ENCODE measurements at places on chromosomes 3 and 15.

- no peak for DNase-seq
Measured at GRCh38 chr15:60126200-60126599, 122.1 kb downstream of the FOXB1 start.

GRCh38 chr3:64901522-64901885 lies 213.7 kb upstream of the ADAMTS9 start:
- DNase-seq, result no peak

- no peak for DNase-seq
Measured at GRCh38 chr15:33968224-33968623, at the start of gene CHRM5. CHRM5 (plus strand) TSS chr15:33968497; CDS start chr15:34062718, 94,221 bp downstream.

- no peak for DNase-seq
Measured at GRCh38 chr3:124619887-124620599, 110.2 kb upstream of the UMPS start.

DNA sequence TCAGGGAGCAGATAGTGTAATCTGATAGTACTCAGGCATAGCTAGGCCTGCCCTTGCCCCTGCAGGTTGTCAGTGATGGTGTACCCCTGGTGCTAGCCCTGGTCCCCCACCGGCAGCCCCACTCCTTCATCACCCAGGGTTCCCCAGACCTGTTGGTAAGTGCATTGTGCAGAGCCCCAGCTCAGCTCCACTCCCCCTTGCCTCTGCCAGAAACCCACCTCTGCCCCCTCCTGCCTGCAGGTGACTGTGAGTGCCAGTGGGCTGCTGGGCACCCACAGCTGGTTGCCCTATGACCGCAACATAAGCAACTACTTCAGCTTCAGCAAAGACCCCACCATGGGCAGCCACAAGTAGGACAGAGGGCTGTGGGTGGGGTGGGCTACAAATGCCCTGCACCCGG lies 27.5 kb downstream of the NBEAL2 start:
- no peak for DNase-seq

GRCh38 chr15:62809115-62809967 lies 233.2 kb upstream of the TPM1 start:
- DNase-seq, result no peak

- DNase-seq, result no peak
Measured at GRCh38 chr15:67862750-67863441, 23.1 kb upstream of the RNU6-1 start.

- DNase-seq, result no peak
Measured at GRCh38 chr3:61574854-61575253, 13.5 kb downstream of the PTPRG start.

DNA sequence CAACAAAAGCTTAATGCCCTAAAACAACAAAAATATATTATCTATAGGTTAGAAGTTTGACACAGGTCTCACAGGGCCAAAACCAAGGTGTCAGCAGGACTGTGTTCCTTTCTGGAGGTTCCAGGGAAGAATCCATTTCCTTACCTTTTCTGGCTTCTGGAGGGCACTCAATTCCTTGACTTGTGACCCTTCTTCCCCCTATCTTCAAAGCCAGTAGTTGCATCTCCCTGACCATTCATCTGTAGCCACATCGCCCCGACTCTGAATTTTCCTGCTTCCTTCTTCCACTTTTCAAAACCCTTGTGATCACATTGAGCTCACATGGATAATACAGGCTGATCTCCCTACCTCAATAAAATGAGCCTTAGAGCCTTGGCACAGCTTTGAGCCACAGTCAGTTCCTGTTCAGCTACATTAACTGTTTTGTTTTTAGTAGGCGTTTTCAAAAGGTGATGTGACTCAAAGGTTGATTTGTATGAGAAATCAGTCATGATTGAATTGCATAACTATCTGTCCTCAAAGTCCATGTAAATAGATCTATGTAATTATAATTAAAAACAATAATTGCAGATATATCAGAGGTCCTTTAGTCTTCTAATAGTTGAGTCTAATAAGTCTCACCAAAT lies 12.4 kb downstream of the PFN2 start:
- no peak for DNase-seq

DNA sequence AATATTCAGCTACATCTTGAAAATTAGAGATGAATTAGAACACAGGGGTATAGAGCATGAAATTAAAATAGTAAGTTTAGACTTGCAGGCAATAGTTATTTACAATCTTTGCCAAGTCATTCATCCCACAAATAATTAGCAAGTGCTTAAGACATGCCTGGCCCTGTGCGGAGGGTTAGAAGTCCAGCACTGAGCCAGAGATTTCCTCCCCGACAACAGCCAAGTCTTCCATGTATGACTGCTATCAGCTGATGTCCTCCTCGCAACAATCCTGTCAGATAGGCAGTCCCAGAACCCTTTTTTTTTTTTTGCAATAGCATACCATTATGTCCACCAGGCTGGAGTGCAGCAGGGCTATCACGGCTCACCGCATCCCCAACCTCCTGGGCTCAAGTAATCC lies 14.6 kb downstream of the SIN3A start:
- DNase-seq, result no peak

GRCh38 chr15:60682615-60683014 lies 203.7 kb upstream of the ICE2 start:
- DNase-seq, result no peak

GRCh38 chr3:100029052-100029451 lies 85.2 kb downstream of the FILIP1L start:
- DNase-seq, result no peak

- no peak for DNase-seq
Measured at GRCh38 chr15:86373147-86373546, 293.5 kb downstream of the AGBL1 start.

- DNase-seq, result no peak
Measured at GRCh38 chr3:150286390-150287147, 121.5 kb upstream of the TSC22D2 start.

DNA sequence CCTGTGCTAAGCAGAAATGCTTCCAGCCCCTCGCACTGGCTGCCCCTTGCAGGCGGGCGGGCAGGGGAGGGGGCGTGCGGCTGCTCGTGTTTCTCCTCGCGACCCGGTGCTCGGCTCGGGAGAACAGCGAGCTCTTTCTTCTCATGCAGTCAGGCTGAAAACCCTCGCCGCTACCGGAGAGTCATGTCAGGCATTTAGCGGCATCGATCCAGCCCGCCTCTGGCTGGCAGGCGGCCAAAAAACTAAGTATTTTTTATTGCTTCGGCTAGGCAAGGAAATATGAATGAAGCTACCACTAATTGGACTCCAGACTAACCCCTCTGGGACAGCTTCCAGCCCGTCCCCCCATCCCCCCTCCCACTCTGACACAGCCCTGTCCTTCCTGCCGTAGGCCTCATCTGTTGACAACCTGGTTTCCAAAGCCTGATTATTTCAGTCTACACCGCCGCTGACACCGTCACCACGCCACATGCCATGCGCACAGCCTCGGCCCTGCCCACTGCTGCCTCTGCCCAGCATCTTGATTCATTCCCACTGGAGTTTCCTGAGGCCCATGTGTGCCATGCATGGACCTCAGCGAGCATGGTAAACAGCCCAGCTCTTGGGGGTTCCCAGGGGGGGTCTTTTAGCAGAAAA lies 35.3 kb downstream of the TLE3 start:
- no peak for DNase-seq

DNA sequence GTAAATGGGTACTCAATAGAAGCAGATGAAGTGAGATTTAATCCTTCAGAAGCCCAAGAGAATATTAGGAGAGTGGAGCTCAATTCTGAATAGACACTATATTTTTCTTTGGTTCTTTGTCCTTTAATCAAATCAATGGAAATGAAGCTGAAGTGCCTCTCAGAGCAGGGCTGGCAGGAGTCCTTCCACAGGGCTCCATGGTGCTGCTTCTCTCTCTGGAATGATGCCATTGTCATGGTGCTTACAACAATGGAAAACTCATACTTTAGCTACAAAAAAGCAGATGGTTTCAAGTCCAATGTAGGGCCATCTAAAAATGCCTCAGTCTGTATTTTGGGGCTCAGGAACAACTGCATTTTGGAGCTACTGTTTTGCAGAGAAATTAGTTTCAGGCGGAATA lies 125.1 kb downstream of the SNRK start:
- no peak for DNase-seq

- DNase-seq, result no peak
Measured at GRCh38 chr15:40342416-40343320, 1.9 kb upstream of the CCDC9B start.

DNA sequence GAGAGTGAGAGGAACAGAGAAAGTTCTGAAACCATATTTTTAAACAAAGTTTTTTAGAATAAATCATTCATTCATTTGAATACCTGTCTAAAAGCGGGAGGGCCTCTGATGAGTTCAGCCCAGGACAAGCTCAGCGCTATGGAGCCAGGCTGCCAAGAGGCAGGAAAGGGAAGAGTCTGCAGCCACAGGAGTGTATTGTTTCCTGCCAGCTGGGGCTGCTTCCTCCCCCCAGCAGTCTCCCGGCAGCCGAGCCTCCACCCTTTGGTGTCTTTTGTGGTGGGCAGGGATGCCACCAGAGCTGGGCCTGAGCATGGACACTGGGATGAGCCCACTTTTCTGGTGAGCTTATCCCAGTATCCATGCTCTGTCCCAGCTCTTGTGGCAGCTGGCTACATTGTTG lies 199.5 kb upstream of the TPRG1 start:
- DNase-seq, result no peak

DNA sequence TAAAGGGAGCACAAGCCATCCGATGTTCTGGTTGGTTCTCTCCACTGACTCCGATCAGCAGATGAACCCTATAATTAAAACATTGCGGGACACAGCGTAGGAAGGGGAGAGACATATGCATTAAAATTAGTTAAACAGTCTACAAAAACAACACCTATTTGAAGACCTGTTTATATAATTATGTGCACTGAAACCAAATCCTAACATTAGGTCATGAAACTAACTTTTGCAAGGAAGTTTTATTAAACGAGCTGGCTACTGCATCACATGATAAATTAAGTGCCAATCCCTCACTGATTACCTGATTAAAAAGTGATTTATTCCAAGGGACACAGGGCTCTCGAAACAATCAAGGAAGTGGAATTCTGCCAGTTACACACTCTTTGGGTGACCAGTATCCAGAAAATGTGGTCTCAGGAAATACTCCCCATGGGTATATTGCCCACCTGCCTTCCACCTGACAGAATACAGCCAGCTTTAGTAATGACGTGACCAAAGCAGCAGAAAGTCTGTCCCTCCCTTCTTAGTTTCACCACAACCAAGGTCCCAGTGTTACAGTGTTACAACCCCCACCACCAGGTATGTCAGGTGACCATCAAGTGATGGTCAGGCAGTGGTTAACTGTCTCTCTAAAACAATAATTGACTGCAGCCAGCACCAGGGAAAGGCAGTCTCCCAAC lies 69.5 kb downstream of the HERC1 start:
- DNase-seq, result no peak

DNA sequence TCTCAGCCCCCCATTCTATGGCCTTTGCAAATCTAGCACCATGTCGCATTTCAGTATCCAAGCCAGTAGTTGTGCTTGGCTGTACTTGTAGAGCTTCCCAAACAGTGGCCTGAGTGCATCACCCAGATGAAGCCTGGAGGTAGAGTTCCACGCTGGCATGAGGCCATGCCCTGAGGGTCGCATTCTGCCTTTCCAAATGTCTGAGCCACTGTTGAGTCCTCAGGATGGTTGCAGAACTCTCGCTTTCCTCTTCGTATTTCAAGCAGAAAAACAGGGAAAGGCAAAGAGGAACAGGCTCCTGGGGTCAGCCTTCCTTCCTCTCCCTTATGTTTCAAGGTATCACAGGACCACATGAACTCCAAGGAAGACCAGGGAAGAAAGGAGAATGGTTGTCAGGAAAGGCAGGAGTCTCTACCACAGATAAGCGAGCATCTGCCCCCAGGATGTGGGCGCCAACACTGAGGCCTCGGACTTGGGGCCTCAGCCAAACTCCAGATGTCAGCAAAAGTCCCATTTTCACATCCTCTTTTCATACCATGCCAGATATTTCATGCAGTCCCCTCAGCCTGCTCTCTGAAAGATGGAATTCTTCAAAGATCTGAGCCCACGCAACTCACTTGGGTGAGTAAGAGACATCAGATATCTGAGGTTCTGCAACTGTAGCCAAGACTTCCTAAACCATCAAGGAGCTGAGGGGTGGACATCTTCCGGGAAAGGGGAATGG lies 19.4 kb upstream of the PRR20G start:
- DNase-seq, result no peak

- no peak for DNase-seq
Measured at GRCh38 chr15:72203507-72203837, 5.9 kb upstream of the GRAMD2A start.

DNA sequence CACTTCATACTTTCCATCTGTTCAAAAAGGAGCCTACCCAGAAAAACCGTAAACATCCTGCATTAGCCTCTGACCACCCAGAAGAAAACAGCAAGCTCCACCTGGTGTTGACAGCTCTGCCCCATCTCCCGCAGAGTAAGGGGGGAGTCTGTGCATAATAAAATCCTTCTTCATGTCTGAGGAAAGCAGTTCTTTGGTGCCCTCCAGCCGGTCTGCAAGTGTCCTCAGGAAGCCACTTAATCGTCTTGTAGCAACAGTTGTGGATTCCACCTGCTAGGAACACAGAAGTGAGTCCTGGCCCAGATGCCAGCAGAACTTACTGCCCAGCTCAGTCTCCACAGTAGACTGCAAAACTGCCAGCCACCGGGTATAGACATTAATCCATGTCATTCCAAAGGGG lies 22.5 kb downstream of the RIOX2 start:
- no peak for DNase-seq

DNA sequence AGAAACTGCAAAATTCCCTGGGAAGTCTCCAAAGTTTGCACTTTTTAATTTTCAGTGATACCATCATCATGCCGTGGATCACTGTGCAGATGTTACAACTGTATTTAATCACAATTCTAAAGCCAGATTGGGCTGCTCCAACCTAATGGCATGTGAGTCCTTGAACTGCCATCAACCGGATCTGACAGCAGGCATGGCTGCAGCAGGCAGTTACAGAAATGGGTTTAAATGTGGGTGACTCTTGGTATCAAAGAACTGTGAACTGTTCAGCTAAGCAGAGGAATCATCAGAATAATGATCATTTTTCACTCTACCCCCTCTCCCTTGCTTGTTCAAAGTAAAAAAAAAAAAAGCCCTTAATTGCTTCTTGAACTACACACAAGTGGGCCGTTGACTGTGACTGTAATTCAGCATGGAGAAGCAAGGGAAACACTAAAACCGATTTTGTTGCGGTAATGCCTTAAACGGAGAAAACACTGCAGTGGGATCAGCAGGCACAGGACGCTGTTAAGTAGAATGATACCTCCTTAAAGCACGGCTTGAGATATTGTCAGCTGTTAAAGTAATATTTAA lies 152.4 kb downstream of the RORA start:
- DNase-seq, result no peak

- no peak for DNase-seq
Measured at GRCh38 chr3:127607675-127608361, 9.6 kb downstream of the MCM2 start.
